ENCODE measurements at places on chromosomes 5 and 9. TPM values are rescaled to one million over a fixed set of nuclear protein-coding genes. Genes with fewer than 3 reads are reported as not detected.
A peak's percentile ranks its signal among the peaks of the same experiment; 100 is the strongest.

GRCh38 chr9:113493203-113493520 lies 29.6 kb downstream of the RGS3 start:
- DNase-seq: no peak
- no peaks in the 10 kb centered on the region for H3K4me1 ChIP-seq
- no peaks in the 10 kb centered on the region for H3K36me3 ChIP-seq
- H3K4me3 ChIP-seq: no peak overlapping the region

DNA sequence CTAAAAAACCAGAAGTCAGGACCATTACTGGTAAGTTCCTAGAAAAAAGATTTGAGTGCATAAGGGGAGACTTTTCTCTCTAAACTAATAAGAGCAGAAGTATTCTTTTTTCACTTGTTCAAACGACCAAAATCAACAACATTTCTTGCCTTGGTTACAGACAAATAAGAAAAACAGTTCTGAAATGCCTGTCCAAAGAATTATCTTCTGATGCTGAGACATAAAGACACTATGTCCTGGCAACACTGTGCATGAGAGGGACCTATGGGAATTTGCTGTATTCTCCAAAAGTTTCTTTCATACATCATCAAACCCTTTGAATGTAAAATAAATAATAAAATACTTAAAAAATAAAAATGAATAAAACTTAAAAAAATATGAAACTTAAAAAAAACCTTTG lies 50.4 kb downstream of the ZNF474 start:
- no peak overlapping the region for H3K27ac ChIP-seq
- no peaks in the 10 kb centered on the region for H3K27me3 ChIP-seq
- H3K4me3 ChIP-seq: no peak overlapping the region
- DNase-seq: no peak
- H3K4me1 ChIP-seq: no peaks in the 10 kb centered on the region

- H3K4me1 ChIP-seq: peaks cover 39% of the 10 kb centered on the region
- no peak overlapping the region for H3K4me3 ChIP-seq
- peak; percentile 39 for DNase-seq
Observed at GRCh38 chr5:33841891-33842290, 49.9 kb downstream of the ADAMTS12 start.

- no peaks in the 10 kb centered on the region for H3K27me3 ChIP-seq
- no peak overlapping the region for H3K27ac ChIP-seq
- H3K4me1 ChIP-seq: no peaks in the 10 kb centered on the region
- H3K36me3 ChIP-seq: no peaks in the 10 kb centered on the region
- DNase-seq: no peak
Observed at GRCh38 chr9:34381323-34381722, 4.6 kb upstream of the MYORG start.

DNA sequence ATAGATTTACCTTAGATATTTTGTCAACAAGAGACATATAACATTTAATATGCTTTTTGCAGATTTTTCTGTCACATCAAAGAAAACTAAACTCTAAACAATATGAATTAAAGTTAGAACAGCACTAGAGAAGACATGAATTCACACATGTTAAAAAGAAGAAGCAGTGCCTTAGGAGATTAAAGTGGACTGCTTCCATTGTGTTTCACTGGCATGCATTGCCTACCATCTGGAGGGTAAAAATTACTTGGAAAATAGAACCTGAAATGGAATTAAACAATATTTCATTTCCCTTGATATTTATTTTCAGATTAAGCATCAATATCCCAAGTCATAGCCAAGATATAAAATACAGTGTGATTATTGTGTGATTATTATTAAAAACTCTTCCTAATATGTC lies 319.4 kb upstream of the CDH18 start:
- no peak for DNase-seq
- H3K4me1 ChIP-seq: no peaks in the 10 kb centered on the region
- H3K27ac ChIP-seq: no peak overlapping the region
- no peak overlapping the region for H3K4me3 ChIP-seq
- H3K36me3 ChIP-seq: no peaks in the 10 kb centered on the region
- no peaks in the 10 kb centered on the region for H3K27me3 ChIP-seq

GRCh38 chr5:16826379-16827125 lies 109.5 kb downstream of the MYO10 start:
- H3K4me1 ChIP-seq: no peaks in the 10 kb centered on the region
- no peak for DNase-seq
- no peaks in the 10 kb centered on the region for H3K36me3 ChIP-seq
- no peaks in the 10 kb centered on the region for H3K27me3 ChIP-seq

TXNDC8 gene
- not detected for total RNA-seq

STKLD1 gene
- 3.1 TPM for total RNA-seq

OR1J2 gene
- total RNA-seq: not detected
